ENCODE measurements at places on chromosomes 3 and 15.

GRCh38 chr3:100634493-100635272 lies 25.3 kb downstream of the ADGRG7 start:
- DNase-seq = no peak

DNA sequence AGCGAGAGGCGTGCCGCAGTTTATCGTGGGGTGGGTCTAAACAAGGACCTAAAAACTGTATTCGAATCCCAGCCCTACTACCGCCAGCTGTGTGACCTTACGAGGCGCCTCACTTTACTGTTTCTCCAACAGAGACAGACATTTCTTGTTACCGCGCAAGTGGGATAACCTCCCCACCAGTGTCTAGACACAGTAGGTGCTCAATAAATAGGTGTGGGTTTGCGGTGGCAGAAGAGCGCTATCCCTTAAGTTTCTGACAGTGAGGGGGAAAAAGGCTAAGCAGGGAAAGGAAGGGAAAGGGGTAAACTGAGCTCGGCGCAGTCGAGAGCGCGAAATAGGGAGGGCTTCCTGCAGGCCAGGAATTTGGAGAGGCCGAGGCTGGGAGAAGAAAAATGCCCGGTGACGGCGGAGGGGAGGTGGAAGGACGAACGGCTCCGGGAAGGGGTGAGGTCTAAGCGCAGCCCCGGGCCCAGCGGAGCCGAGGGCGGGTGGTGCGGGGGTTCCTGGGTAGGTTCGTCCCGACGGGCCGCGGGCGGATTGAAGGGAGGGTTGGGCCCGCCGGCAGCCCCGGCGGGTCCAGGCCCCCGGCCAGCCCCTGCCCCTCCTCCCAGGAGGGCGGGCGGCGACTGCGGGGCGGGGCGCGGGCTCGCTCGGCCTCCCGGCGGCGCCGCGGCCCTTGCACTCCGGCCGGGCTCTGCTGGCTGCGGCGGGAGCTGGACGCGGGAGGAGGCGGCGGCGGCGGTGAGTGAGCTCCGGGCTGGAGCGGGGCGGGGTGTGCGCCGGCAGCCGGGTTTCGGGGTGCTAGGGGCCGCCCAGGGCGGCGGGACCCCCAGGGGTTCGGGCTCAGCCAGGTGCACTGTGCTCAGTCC lies at the start of gene CGNL1:
Gene CGNL1 (plus strand): TSS at position 679 of the 869 bp plus-strand sequence. CDS start 61,495 bp downstream, outside the sequence.
- no peak for DNase-seq

- no peak for DNase-seq
These were observed 60.0 kb upstream of the STT3B start for GRCh38 chr3:31472479-31473390.

GRCh38 chr15:48084759-48085590 lies 35.8 kb upstream of the SLC24A5 start:
- no peak for DNase-seq

DNA sequence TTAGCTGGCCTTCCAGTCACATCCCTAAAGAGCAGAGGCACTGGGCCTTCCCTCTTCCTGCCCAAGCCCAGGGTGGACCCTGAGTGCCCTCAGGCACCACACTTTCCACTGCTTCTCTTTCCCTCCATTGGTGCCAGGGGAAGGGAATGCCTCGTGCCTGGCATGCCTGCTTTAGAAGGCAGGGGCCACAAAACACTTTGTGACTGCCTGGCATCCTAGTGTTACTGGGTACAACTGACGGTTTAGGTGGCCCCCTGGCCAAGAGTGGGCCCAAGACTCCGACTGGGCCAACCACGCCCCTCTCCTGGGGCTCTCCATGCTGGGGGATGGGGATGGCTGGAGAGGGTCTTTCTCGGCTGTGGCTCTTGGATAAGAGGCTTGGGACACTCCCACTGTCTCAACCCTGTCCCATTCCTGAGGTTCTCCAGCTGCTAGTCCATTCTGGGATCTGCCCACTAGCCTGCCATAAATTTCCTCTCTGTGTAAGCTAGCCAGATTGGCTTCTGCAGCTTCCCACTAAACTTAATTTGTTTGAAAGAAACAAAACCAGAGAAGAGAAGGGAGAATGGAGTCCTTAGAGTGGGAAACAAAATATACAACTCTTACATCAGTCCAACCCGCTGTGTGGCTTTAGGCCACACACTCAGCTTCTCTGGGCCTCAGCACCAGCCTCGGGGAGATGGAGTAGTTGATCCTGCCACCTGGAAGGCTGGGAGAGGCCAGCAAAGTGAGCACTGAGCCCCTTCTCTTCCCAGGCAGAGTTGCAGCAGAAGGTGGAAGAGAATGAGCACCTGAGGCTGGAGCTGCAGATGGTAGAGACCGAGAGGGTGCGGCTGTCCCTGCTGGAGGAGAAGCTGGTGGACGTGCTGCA lies 24.1 kb upstream of the GP9 start:
- no peak for DNase-seq

- DNase-seq = no peak
These were observed 765.8 kb upstream of the ROBO1 start for GRCh38 chr3:80533553-80533952.

GRCh38 chr3:18127859-18128681 lies 297.1 kb downstream of the SATB1 start:
- DNase-seq = no peak

DNA sequence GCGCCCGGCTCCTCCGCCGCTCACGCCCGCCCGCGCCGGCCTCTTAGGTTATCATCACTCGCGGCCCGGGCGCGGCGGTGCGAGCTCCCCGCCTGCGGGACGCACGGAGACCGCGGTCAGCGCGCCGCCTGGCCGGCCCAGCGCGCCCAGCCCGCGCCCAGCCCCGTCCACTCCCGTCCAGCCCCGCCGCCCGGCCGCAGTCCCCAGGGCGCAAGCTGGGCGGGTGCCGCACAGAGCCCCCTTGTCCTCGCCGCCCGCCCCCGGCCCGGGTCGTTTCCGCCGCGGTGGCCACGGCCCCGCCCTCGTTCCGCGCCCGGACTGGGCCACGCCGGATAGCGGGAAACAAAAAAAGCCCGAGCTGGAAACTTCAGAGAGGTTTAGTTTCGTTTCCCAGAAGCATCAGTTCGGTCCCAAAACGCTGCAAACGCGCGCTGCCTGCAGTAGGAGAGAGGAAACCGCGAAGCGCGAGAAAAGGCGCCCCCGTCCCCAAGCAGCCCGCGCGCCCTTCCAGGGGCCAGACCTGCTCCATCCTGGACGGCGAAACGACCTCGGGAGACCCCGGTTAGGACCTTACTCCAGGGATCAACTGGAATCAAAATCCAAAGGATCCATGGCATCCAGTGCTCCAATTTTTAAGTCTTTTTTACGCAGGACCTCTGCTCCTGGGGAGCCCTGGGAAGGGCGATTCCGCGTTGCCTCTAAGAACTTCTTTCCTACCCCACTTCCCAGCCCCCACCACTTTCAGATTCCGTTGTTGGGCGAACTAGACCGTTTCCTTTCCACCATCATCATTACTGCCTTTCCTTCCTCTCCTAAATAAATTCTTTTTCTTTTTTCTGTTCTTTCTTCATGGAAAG lies at the start of gene ATP10A:
Gene ATP10A (minus strand): TSS at position 217 of the 857 bp plus-strand sequence. CDS start 231 bp downstream, outside the sequence.
- DNase-seq = peak; percentile 44

DNA sequence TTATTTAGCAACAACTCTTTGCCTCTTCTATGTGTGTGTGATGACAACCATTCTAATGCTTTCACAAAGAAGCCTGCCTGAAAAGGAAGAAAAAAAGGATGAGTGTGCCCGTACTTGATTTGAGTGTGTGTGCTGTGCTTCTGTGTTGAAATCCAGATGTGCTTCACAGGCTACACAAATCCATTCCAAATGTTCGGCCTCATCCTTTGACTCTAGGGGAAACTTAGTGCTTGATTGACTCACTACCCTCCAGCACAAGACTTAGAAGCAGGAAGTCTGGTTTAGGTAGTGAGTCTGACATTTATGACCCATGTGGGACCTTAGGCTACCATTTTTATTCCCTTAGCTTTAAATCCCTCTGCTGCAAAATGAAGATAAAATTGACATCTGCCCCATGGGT lies 108.8 kb upstream of the PLAAT1 start:
- no peak for DNase-seq

GRCh38 chr15:73786538-73786937 lies 33.4 kb upstream of the INSYN1 start:
- DNase-seq = no peak

DNA sequence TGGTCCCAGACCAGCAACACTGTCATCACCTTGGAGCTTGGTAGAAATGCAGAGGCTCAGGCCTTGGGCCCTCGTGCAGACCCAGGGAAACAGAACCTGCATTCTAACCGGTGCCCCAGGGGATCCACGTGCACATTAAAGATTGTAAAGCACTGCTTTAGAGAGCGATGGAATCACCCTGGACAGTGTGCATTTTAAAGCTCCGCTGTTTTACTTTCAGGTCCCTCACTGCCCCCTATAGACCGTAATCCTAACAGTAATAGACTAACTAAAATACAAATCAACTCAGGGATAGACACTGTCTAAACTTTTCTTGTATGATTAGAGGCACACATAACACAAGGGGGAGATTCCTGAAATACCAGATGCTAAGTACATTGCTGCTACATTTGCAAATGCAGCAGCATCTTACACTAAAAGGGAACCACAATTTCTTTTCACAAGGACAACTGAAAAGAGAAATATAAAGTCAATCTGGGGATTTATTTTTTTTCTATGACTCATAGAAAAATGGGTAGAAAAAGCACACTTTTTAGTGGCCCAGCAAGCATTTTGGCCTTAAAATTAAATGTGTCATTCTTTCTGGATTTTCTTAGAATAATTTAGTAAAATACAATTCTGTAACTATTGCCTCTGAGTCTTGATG lies 10.5 kb upstream of the SH3GL3 start:
- DNase-seq = no peak

GRCh38 chr3:20194793-20195460 lies 8.9 kb upstream of the SGO1 start:
- no peak for DNase-seq

GRCh38 chr3:244041-244440 lies 47.5 kb downstream of the CHL1 start:
- DNase-seq = no peak

- DNase-seq = no peak
These were observed 78.0 kb downstream of the MYO1E start for GRCh38 chr15:59294574-59295260.

DNA sequence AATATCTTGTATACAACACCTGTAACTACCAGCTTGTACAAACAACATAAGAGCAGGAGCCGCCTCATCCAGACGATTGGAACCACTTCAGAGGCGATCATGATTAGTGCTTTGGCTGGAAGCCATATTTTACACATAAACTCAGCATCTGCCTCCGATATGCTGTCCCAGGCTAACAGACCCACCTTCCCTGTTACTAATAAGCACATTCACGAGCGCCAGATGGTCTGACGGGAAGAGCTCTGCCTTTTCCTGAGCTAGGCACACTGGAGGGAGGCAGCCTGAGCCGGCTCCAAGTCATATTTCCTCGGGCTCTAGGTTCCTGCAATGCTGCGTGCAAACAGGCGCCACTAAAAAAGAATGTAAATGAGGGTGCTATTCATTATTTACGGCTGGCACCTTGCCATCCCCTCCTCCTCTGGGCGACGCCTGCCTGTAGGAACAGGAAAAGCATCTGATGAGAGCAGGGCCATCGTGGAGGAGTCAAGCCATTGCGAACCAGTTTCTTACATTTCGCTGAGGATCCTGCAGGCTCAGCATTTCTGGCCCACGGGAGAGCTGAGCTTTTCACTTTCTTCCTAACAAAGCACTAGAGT lies 98.2 kb downstream of the ANXA2 start:
- no peak for DNase-seq

GRCh38 chr3:7749931-7750695 lies 751.5 kb upstream of the LMCD1 start:
- DNase-seq = no peak

DNA sequence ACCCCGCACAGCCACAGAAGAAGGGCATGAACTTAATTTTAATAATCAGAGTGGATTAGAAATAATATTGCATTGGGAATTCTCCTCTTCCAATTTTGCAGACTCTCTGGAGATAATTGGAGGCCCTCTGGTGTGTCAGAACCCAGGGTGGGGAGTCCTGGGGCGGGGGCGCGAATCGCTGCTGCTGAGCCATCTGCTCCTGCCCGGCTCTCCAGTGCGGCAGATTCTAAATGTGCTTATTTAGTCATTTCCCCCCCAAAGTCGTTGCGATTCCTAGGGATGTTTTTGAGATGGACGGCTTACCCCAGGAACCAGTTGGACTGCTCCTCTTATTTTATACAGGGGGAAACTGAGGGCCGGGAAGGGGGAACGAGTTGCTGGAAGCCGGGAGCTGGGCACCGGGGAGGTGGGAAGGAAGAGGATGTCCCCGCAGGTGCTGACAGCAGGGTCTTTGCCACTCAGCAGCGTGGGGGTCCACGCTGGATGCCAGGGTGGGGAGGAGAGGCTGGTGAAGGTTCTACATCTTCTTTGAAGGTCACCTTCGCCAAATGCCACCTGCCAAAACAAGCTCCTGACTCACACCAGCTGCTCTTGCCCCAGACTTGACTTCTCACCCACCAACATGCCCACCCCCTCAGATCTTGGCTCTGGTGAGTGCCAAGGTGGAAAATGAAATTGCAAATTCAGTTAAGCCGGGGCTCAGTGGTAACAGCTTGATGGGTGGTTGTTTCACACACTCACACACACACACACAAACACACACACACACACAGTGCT lies 91.3 kb upstream of the PRR23E start:
- no peak for DNase-seq

GRCh38 chr3:197458179-197458707 lies 97.5 kb downstream of the BDH1 start:
- DNase-seq = no peak

DNA sequence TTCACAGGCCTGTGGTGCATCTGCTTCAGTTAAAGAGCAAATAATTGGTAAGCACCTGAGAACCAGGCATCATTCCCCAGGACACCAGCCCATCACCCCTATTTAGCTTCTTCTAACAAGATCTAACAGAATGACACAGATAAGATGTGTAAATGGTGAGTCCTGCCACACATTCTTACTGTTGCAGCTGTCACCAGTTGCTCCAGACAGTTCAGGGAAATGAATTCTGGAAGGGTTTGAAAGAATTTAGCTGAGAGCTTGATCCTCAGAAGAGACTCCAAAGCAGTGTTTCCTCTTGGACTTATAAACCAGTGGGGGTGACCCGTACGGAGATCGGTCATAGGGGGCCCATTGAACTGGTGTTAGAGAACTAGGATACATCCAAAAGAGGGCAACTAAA lies 238.0 kb downstream of the MEX3B start:
- no peak for DNase-seq

GRCh38 chr15:51493892-51494291 lies 128.7 kb downstream of the DMXL2 start:
- DNase-seq = no peak
